ENCODE measurements at places on chromosomes 11 and 22. TPM values are rescaled to one million over a fixed set of nuclear protein-coding genes. Genes with fewer than 3 reads are reported as not detected.

NOL12 gene
- 12.0 TPM for total RNA-seq

DNA sequence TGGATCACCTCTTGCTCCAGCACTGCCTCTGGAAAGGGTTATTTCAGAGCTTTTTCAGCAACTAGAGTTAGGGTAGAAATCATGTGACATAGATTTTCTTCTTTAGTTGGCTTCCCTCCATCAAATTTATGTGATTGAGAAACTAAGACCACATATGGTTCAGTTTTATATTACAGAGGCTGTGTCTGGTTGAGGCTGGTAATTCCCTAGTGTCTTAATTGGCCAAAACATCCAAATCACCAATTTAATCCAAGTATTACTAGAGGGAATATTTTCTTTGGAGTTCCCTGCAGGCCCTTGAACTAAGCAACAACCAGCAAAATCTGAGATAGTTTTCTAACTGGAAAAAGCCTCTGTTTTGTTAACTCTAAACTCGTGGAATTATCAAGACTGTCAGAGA is 136.3 kb downstream of the ARHGAP42 start:
- no peak for DNase-seq

ARHGAP32 gene
- 9.9 TPM for total RNA-seq

- peak; percentile 45 for DNase-seq
These were observed 108.4 kb downstream of the ZBTB16 start for GRCh38 chr11:114167771-114168448.

GRCh38 chr11:84930863-84931262 is 696.3 kb downstream of the DLG2 start:
- DNase-seq: no peak

GRCh38 chr11:118427707-118428106 is 8.6 kb upstream of the KMT2A start:
- no peak for DNase-seq

SAA2 gene
- 41.4 TPM for total RNA-seq

DNA sequence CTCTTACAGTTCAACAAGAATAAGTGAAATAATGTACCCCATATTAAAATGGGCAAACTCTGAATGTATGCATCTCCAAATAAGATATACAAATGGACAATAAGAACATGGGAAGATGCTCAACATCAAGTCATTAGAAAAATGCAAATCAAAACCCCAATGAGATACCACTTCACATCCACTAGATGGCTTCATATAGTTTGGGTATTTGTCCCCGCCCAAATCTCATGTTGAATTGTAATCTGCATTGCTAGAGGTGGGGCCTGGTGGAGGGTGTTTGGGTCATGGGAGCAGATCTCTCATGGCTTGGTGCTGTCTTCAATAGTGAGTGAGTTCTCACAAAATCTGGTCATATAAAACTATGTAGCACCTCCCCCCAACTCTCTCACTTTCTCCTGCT is 5.7 kb downstream of the MPZL2 start:
- DNase-seq: no peak

DNA sequence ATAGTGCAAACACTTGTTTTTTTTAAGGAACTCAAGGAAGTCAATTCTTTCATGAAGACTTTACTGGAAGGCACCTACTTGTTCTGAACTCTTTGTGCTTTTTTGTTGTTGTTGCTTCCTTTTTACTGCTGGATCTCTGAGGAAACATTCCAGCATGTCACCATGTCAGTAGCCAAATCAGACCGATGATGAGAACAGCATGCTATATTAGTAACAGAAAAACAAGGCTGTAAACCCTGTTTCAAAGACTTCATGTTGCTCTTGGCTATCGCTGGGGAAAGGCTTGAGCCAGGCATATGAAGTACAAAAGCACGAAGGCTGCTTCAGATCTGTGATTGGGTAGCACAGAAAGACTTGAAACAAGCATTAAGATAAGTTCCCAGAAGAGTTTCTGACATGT is 125.6 kb upstream of the SLC5A12 start:
- no peak for DNase-seq

DNA sequence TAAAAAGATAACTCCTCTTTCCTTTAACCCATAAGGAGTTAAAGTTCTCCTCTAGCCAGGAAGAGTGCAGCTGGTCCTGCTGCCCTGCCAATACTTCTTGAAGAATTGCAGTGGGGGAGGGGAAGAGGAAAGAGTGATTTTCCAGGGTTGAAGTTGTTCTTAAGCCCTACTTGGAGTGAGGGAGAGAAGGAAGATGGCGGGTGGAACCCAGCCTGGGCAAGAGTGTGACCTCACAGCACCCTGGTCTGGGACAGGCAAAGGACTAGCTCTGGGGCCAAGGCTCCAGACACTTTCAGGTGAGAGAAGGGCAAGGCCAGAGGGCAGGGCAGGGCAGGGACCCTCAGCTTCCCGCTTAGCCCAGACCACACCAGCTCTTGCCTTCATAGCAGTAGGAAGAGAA is 6.6 kb downstream of the TNKS1BP1 start:
- no peak for DNase-seq

GRCh38 chr11:27052668-27053067 is 12.1 kb downstream of the BBOX1 start:
- DNase-seq: no peak

OR1S2 gene
- total RNA-seq: not detected

DNA sequence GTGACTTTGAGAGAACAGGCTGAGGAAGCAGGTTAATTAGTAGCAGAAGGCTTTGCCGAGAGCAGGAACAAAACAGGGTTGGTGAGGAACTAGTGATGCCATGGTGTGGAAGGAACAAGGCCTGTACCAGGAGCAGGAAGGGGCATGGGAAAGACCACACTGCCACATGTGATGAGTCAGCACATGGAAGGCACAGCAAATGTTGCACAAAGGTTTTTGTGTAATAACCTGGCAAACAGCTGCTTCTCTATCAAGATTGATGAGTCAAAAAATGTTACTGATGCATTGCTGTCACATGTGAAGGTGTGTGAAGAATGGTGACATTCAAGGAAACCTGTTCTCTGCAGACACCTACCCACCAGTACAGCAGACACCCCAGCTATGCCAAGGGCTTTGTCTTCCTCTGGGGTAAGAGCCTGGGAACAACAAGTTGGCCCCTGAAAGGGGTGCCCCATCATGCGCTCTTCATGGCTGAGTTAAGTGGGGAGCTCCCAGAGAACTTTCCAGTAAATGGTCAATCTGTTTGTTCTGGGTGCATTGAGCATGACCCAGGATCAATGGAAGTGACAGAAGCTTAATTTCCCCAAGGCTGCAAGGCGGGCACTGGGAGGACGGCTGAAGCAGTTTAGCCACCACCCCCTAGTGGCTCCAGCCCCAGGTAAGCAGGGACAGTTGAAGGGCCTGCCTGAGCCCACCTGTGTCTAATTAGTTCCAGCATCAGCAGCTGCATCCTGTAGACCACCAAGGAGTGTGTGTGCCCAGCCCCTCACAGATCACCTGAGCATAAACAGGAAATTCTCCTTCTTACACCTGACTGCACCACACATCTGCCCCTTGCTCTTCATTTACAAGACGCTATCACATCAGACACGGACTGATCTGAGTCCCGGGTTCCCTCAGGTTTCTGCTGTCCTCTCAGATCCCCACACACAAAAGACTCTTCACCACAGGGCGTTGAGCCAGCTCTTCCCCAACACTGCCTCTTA is 47.6 kb downstream of the GGTLC2 start:
- DNase-seq: no peak
